ENCODE measurements at places on chromosomes 4 and X.

DNA sequence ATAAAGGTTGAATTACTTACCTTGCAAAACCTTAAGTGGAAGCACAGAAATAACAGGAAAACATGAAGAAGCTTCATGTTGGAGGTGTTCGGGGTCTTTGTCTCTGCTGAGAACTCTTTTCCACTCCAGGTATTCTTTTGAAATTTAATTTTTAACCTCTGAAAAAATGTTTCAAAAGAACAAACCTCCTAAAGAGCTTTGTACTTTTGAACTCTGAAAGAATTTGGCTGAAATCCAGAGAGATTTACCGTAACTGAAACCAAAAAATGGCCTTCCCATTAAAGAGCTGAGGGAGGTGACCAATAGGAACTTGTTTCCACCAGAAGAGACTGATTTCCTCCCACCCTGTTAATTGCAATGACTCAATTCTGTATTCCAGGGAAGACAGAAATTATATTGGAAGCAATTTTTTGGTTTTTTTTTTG lies at the start of gene CFI:
Gene CFI, minus strand, starts transcription at position 105 of the 425 bp plus-strand sequence. Its CDS starts 28 bp downstream, at position 77.
- peak; percentile 82 for DNase-seq

DNA sequence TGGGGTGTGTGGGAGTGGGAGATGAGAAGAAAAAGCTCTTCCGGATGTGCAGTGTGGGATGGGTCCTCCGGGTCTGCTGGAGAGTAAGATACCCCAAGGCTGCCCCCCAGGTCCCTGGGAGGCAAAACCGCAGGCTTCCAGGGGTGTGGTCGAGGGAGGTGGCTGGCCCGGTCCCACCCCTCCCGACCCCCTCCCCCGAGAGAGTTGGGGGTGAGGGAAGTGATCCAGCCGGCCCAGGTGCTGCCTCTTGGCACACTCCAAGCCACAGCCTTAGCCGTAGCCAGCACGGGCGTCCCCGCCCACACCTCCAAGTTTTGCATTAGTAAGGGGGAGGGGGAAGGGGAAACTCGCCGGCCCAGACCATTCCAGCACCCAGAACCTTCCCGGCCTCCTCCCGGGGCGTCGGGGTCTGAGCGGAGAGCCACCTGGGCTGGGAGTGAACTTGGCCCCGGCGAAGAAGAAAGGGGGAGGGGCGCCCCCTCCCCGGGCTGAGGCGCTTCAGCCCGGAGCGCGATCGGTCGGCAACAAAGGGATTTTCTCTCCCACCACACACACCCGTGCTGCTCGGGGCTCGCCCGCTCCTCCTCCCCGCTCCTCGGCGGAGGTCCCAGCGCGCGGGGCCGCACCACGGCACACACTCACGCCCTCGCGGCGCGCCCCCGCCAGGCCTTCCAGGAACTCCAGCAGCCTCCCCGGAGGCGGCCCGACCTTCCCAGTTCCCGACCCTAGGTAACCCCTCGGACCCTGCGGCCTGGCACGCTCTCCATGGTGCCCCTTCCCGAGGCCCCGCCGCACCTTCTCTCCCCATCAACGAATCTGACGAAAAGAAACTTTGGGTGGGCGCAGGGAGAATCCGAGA lies 14.4 kb downstream of the BCOR start:
- DNase-seq = no peak

GRCh38 chrX:29617276-29617675 lies 598.1 kb upstream of the MAGEB2 start:
- DNase-seq = no peak

- peak; percentile 60 for DNase-seq
These were observed at the start of the genes LYAR and ZBTB49 for GRCh38 chr4:4289941-4290850. TSS of gene LYAR (minus strand) at chr4:4290154. CDS start at chr4:4283742, 6,412 bp downstream. TSS of gene ZBTB49 (plus strand) at chr4:4290251. CDS start at chr4:4299946, 9,695 bp downstream.

GRCh38 chrX:84188320-84188834 lies 378 bp upstream of the RPS6KA6 start:
- no peak for DNase-seq

GRCh38 chr4:178080312-178080711 lies 638.1 kb upstream of the AGA start:
- DNase-seq = no peak

- DNase-seq = no peak
These were observed 26.0 kb upstream of the SLC25A5 start for GRCh38 chrX:119442286-119442685.

DNA sequence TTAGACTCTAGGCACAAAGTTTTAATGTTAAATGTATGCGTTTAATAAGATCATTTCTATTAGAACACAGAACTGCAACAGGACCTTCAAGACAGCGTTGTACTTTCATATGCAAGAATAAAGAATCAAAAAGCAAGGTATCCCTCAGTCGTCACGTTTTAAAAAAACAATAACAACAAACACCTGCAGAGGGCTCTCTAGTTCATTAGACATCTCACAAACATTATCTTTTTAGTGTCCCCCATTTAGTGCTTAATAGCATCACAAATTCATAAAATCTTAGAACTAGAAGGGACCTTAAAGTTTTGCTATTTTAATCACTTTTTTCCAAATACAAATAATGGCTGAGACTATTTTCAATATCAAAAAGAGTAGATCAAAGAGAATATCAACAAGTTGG lies 236.6 kb downstream of the DCHS2 start:
- no peak for DNase-seq

- no peak for DNase-seq
These were observed 443.3 kb downstream of the GBA3 start for GRCh38 chr4:23135792-23136645.

- DNase-seq = no peak
These were observed 204.4 kb upstream of the MAMLD1 start for GRCh38 chrX:150158554-150159332.

- no peak for DNase-seq
These were observed 204.5 kb downstream of the NLGN4X start for GRCh38 chrX:6024204-6024603.

DNA sequence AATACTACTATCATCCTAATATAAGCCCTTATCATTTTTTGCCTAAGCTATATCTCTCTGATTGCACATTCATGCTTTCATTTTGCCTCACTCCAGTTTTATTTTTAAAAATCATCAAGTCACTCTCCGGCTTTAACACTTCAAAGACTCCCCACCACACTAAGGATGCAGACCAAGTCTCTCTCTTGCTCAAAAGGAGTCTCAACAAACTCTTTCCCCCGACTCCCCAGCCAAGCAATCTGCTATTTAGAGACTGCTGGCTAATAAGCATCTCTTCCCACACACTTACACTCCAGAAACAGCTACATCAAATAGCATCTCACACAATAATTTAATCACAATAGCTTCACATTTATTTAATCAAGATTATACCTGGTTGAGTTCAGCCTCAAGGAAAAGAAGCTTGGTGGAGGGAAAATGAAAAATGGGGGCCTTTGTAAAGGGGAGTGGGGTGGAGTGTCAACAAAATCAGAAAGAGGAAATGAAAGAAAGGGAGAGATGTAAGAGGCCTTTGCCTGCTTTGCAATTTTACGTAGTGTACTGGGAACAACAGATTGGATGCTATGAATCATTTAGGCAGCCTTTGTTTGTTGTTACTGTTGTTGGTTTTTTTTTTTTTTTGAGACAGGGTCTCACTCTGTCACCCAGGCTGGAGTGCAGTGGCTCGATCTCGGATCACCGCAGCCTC lies 104.1 kb upstream of the MCF2 start:
- no peak for DNase-seq

DNA sequence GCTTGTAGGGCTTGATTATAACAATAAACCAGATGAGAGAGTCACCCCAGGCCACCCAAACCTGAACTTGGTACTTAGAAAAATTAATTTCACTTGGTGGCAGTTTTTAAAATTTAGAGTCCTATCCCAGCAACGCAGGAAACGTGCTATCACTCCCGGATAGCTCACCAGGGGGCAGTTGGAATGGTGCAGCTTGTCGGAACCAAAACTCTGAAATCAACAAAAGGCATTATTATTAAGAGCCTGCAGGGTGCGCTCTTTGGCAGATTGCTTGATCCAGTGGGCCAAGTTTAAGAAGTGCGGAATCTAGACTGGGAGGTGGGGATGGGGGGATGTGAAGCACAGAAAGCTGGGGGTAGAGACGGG lies 2.4 kb downstream of the FRAS1 start:
- peak; percentile 62 for DNase-seq

- no peak for DNase-seq
These were observed 9.3 kb upstream of the NAT8L start for GRCh38 chr4:2049811-2050210.

DNA sequence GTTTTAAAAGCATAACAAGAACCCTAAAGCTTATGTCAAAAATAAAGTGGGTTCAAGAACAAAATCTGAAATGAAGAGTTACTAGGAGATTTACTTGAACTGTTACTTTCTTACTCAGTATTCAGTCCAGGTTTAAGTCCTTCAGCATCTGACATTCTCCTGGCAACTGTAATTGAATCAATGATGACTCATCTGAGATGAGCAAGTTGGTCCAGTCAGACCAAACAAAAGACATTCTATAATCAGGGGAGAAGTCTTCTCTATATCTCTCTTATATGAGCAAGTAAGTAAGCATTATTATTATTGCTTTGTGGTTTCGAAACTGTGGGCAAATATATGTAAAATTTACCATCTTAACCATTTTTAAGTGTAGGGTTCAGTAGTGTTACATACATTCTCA lies 34.6 kb downstream of the MAP9 start:
- DNase-seq = no peak

DNA sequence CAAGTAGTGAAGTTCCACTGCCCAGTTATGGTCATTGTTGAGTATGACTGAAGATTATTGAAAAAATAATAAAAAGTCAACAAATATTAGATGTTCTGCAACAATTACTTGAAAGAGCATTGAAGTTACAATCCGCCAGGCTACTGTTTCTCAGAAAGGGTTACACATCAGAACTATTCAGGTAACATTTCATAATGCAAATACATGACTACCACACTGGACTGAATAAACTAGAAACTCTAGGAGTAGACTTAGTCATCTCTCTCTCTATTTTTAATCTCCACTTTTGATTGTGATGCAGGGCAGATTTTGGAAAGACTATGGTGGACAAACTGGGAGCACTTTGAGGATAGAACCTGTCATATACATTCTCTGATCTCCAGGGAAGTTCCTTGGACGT lies 748.2 kb upstream of the ATOH1 start:
- DNase-seq = no peak

DNA sequence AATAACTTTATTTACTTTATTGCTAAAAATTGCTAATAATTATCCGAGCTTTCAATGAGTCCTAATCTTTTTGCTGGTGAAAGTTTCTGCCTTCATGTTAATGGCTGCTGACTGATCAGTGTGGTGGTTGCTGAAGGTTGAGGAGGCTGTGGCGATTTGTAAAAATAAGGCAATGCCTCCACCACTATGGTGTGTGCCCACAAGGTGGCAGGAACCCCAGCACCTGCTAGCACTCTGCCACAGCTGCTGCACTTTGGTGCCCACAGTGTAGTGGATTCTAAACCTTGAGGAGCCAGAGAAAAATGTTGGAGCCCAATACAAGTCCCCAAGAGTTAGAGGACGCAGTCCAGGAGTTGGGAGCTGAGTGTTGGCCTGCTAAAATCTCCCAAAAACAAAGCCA lies 1237.1 kb downstream of the PCDH19 start:
- no peak for DNase-seq

GRCh38 chr4:78939667-78940008 lies 400 bp upstream of the PAQR3 start:
- no peak for DNase-seq

GRCh38 chrX:130626521-130626920 lies 224.7 kb downstream of the RBMX2 start:
- no peak for DNase-seq

GRCh38 chr4:37002625-37003024 lies 241.9 kb upstream of the NWD2 start:
- no peak for DNase-seq

DNA sequence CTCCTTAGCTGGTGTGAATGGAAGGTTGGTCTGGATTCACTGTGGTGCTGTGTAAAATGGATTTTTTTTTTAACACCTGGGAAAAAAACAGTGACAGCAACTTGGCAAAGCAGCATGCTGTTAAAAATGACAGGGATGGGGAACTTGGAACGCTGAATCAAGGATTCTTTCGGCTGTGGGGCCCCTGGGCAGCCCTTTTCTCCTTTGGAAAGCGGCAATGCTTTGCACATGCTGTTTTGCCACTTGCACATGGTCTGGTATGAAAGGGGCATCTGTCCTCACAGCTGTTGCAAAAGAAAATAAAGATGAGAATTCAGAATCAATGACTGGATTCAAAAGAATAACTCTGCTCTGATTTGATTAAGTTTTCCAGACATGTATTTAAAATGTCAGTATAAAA lies 10.7 kb upstream of the PIGA start:
- no peak for DNase-seq

DNA sequence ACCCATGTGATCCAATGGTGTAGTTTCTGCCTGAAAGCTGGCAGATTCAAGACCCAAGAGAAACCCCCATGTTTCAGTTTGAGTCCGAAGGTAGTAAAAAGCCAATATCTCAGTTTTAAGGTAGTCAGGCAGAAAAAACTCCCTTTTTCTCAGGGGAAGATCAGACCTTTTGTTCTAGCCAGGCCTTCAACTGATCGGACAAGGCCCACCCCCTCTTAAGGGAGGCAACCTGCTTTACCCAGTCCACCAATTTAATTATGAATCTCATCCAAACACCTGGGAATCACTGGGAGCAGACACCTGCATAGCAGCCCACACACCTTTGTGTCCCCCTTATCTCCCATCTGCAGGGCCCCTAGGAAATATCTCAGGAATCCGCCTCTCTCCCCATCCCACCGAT lies 322.0 kb downstream of the STK32B start:
- DNase-seq = no peak

- DNase-seq = no peak
These were observed 34.8 kb downstream of the ZNF185 start for GRCh38 chrX:152932598-152933175.

- DNase-seq = no peak
These were observed 233.0 kb downstream of the DKK2 start for GRCh38 chr4:106803083-106803482.

GRCh38 chr4:183071222-183071621 lies 27.8 kb upstream of the WWC2 start:
- no peak for DNase-seq

- DNase-seq = no peak
These were observed 425.7 kb downstream of the GPAT3 start for GRCh38 chr4:83961575-83961974.

GRCh38 chr4:100492129-100492528 lies 25.7 kb downstream of the EMCN start:
- no peak for DNase-seq

DNA sequence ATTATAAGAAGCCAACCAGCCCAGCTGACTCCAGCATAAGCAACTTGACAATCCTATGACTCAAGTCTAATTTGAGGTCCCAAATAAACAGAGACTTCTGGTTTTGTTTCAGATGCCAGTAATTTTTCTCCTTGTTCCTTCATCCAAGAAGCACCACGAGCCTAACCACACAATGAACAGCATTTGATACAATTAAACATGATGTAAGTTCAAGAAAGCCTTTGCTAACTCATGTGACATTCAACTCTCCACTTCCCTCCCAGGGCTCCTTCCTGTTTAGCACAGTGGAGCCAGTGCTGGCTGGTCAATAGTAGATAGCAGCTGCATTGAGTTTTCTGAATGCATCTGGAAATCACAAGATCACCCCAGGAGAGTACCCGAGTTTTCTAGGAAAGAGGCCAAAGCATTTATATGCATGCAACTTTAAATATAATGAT lies 206.3 kb downstream of the ARHGAP24 start:
- peak; percentile 88 for DNase-seq

DNA sequence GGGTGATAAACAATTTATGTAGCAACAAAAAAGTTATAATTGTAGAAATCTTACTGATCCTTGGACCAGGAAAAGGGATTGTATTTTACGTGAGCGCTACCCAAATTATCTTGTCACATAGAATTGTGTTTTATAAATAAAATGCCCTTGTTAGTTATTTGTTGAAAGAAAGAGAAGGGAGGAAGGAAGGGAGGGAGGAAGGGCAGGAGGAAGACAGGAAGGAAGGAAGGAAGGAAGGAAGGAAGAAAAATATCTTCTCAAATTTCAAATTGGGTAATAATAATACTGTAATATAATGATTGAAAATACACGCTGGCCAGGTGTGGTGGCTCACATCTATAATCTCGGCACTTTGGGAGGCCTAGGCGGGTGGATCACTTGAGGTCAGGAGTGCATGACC lies 206.2 kb upstream of the TLL1 start:
- DNase-seq = no peak

Measured in retinal pigment epithelial cell (primary cell).